ENCODE measurements at places on chromosomes 6 and 20.

- no peak for DNase-seq
Measured at GRCh38 chr6:41374618-41375590, 39.5 kb downstream of the NCR2 start.

DNA sequence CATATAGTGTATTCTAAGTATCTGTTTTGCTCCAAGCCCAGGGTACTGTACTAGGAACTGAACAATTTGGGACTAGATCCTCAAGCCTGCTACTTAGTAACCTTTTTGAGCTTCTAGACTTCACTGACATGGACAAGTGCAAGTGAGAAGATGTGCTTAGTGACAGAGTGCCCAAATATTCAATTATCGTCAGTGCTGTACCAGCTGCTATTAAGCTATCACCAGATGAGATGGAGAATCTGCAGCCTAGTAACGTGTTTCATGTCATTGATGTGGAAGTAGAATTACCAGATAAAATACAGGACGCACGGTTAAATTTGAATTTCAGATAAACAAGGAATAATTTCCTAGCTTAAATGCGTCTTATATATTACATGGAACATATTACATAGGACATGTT is 218.3 kb downstream of the ARID1B start:
- DNase-seq, result no peak

- no peak for DNase-seq
Measured at GRCh38 chr6:635233-635632, 21.7 kb downstream of the HUS1B start.

- DNase-seq, result no peak
Measured at GRCh38 chr20:24160563-24161281, 172.1 kb upstream of the GGTLC1 start.

DNA sequence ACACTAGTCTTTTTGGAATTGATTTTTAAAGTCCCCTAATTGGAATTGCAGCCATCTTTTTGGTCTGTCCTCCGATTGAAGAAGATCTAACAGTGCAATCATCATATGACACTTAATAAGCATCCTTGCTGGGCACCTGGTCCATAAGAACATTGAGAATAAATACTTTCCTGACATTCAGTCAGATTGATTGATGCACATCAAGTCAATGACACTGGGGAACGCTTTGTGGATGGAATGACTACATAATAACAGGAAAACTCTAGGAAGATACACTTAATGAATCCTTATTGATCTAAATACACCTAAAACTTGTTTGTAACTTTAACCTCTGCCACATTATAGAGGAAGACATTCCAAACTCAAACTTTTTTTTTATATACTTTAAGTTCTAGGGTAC is 255.7 kb downstream of the PRKN start:
- no peak for DNase-seq

GRCh38 chr20:1888796-1889463 is 6.3 kb upstream of the SIRPA start:
- DNase-seq, result no peak

DNA sequence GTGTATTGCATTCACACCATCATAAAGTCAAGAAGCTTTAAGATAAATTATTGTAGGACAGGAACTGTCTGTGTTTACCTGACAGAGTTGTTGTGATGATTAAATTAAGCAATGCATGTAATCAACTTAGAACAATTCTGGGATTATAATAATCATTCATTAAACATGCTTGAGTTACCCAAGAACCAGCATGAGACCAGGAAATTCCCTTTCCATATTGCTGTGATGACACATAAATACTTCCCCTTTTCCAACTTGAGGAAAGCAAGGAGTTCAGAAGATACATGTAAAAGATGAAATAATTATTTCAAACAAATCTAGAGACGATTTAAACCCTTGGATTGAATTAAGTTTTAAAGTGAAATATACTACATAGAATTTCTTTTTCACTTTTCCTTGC is 404.4 kb downstream of the GJA1 start:
- DNase-seq, result no peak

DNA sequence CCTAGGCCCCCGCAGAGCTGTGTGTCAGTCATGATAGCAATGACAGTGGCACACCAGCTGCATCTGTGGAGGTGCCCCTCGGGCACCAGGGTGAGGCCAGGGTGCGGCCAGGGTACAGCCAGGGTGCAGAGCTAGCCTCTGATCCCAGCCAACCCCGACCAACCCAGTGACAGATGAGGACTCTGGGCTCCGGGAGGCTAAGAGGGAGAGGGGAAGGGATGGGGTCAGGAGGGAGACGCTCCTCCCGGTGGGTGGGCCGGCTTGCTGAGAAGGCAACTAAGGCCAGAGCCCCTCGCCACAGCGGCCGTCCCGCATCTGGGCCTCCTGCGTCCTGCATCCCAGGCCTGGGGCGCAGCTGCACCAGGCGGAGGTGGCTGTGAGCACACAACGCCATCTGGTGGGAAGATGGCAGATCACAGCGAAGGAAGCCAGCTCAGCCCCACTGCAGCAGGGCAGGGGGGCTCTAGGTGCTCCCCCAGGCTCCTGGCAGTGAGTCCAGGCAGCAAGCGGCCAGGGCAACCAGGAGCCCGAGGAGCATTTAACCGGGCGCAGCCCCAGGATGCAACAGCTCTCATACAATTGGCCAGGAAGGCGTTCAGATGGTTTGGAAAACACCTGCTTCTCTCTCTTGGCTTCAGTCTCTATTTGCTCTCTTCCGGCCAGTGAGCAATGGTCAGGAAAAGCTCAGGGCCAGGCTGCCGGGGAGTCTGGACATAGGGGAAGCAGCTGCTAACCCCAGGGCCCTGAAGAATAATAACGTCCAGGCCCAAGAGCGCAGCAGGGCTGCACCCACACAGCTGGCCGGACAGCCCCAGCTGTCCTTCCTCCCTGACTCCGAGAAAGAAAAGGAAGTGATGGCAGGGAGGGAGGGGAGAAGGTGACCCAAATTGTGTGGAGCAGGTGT is 169.4 kb downstream of the TAF4 start:
- peak; percentile 31 for DNase-seq

DNA sequence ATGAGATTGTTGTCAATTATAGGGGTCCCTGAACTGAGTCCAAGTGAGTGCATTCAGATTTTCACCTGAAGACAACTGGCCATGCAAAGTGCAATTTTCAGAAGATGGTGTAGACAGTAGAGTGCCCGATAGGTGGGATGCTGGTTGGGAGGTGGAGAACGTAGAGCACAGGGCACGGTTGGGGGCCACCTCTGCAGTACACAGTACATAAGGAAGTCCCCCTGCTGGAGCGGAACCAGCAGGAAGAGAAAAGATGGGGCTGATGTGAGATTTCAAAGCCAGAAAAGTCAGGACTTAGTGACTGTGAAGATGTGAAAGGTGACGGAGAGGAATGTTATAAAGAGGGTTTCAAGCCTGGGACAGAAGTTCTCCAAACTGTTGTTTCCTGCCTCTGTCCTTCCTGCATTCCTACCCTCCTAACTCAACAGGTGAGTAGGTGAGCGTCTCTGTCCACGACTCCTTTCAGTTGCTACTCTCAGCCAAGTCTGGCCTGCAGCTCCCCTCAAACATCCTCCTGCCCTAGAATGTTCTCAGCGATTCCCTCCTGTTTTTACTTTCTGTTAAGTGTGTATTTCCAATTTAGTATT is 330.8 kb downstream of the PRL start:
- DNase-seq, result no peak

- DNase-seq, result no peak
Measured at GRCh38 chr6:159114569-159114968, 54.6 kb upstream of the FNDC1 start.

DNA sequence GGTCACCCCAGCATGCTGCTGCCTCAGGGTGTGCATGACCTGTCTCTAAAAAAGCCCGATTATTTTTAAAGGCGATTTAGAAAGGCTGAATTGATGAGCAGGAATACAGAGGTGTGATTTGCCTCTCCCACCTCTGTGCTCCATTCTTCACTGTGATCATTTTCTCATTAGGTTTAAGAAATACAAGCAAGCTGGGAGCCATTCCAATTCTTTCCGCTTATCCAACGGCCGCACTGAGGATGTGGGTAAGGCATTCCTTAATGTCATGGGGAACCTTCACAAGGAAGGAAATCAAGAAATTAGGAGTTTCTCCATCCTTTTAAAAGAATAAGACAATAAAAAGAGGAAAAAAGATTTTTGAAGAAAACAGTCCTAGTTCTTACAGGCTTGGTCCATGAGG is 55.6 kb upstream of the GNRH2 start:
- DNase-seq, result no peak

GRCh38 chr6:36920049-36920448 is 34.3 kb downstream of the C6orf89 start:
- DNase-seq, result no peak

GRCh38 chr6:144585217-144585814 is 300.2 kb downstream of the UTRN start:
- DNase-seq, result peak; percentile 72

DNA sequence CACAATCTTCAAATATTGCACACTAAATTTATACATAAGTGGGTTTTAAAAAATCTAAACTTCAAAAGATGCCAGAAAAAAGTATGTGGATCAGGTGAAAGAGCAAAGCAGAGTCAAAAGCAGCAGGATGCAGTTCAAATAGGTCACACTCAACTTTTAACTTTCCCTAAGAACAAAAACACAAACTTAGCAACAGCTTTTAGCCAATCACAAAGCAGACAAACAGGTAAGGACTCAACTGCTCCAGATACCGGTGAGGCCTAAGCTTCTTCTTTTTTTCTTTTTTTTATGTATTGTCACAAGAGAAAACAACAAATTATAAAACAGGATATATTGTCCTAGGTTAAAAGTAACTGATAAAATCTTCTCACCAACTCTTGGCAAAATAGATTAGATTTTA is 74.7 kb downstream of the SESN1 start:
- DNase-seq, result no peak

- DNase-seq, result no peak
Measured at GRCh38 chr20:24479595-24479994, 10.2 kb downstream of the SYNDIG1 start.

- no peak for DNase-seq
Measured at GRCh38 chr20:62087227-62087626, 21.5 kb upstream of the TAF4 start.

GRCh38 chr20:17849901-17850683 is 118.5 kb downstream of the SNX5 start:
- no peak for DNase-seq

- no peak for DNase-seq
Measured at GRCh38 chr20:53079828-53080686, 107.9 kb downstream of the TSHZ2 start.

- DNase-seq, result no peak
Measured at GRCh38 chr6:156315146-156315545, 462.0 kb upstream of the ARID1B start.

DNA sequence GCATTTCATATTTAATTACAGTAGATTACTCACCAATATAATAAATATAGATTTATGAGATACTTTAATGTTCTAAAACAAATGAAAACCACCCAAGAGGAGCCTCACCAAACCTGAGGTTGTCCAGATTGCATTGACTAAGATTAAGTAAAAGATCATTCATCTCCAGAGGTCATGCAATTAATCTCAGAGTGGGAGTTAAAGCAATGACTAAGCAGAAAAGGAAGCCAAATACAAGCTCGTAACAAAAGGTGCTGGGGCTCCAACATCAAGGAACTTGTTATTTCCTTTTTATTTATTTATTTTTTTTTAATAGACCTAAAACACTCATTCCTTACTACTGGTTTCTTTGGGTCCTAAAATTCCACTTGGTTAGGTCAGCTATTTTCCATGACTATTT is 57.7 kb downstream of the RSPO3 start:
- DNase-seq, result no peak

DNA sequence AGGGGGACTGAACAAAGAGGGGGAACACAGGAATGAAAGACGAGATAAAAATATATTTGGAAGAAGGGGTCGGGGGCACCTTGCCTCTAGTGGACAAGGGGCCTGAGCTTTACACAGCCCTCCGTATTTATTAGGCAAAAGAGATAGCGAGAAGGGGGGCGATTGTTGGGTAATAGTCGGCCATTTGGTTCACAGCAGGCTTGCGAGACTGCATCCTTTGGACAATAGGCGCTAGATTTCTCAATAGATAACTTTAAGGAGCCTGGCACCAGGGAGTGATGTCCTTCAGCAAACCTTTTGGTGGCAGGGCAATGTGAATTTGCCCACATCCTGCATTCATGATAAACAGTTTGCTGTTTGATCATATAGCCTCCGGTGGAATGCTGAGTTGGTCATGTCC is 3.0 kb upstream of the NANP start:
- DNase-seq, result no peak

DNA sequence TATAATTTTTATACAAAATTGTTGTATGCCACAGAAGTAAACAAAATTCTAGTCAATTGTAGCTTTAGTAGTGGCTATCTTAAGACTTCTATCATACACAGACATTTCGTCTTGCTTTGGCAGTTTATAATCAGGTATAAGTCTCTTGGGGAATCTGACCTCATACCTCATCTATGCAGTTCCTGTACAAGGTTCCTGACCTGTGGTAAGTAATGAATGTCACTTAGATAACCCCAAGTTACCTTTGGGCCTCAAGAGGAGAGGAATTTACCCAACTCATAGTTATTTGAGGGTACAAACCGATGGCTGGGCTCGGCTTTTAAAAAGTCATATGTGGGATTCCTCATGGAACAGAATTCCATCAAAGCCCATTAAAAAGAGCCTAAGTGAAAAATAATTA is 58.8 kb upstream of the UNC93A start:
- no peak for DNase-seq

All from NCI-H2081 (cell line).